Hepatocyte (in vitro differentiated cells): ENCODE measurements at places on chromosomes 13 and 19.

DNA sequence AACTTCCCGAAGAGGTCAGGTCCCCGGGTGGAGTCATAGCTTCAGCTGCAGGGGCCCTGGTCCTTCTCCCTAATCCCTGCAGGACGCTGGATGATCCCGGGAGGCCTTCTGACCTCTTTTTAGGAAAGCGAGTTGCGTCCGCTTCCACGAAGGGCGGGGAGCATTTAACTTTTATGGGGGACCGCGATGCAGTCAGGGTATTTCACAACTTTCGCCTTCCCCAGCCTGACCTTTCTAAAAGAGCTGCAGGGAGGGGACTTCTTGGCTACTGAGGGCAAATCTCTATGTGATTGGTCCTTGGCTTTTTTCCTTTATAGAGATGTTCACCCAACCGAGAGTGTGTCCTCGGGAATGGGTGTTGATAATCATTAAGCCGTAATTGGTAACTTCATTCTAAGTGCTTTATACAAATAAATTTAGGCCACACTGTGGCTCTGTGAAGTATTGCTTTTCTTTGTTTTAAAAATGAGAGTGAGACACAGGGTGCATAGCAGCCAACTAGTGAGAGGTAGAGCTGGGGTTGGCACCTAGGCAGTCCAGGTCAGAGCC, 778 bp downstream of the ZNF230 start:
- peak; percentile 23 for DNase-seq

DNA sequence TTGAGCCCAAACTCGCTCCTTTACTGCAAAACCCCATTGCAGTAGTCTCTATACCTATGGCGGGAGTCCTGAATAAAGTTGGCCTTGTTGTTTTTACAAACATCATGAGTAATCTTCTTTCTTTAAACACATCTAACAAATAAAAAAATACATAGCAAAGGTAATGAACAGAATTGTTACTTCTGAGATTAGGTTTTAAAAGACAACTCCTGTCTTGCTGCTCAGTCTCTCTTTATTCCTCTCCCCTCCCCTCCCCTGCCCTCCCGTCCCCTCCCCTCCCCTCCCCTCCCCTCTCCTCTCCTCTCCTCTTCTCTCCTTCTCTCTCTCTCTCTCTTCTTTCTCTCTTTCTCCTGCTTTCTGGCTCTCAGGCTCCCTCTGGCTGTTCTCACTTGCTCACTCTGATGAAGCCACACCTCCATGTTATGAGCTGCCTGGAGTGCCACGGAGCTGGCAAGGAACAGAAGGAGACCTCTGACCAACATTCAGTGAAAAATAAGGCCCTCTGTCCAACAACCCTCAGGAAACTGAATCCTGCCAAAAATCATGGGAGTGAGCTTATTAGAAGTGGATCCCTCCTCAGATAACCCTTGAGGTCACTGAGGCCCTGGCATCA, 300.7 kb upstream of the MIR17HG start:
- peak; percentile 11 for DNase-seq

- DNase-seq: peak; percentile 42
These were observed 12.2 kb upstream of the LILRA5 start for GRCh38 chr19:54325194-54325621.

DNA sequence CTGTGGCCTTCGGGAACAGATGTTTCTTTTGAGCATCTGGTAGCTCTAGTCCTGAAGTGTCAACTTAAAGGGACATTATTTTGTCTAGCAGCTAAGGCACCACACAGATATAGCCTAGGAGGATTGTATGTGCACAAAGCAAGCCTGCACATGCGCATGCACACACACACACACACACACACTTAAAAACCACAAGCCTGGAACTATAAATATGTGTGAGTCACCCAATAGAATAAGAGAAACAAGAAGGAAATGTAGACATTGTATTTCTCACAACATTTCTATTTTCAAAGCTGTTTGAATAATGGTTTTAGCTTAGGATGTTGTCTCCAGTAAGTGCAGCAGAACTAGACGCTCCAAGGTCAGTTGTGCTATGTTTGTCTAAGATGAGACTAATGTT, 516.5 kb downstream of the SUCLA2 start:
- DNase-seq: no peak

- no peak for DNase-seq
These were observed 322.3 kb downstream of the EFNB2 start for GRCh38 chr13:106213028-106213757.

GRCh38 chr13:110157718-110158117, 149.2 kb downstream of the COL4A1 start:
- DNase-seq: no peak

- no peak for DNase-seq
These were observed 103.3 kb downstream of the DLEU7 start for GRCh38 chr13:50740052-50740741.

- DNase-seq: no peak
These were observed 878.5 kb downstream of the UQCRFS1 start for GRCh38 chr19:28334419-28334818.

GRCh38 chr13:43937839-43938238, 58.1 kb downstream of the LACC1 start:
- no peak for DNase-seq

DNA sequence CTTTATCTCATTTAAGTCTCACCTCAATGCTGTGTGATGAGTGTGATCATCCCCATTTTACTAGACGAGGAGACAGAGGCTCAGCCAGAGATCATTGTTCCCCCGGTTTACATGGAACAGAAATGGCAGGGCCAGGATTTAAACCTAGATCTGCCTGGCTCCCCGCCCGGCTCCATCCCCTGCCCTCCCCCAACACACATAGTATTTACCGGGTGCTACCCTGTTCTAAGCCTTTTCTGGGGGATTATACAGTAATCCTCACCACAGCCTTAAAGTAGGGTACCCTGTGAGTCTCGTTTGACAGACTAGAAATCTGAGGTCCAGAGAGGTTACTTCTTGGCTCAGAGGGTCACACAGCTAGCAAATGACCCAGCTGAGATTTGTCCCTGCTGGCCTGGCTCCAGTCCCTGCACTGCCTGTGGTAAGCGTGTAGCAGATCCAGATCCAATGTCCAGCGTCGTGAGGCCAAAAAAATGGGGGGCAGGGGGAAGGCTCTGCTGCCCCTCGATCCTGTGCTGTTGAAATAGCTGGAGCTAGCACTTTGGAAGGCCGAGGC, 3.8 kb upstream of the KLC3 start:
- DNase-seq: no peak

- DNase-seq: no peak
These were observed 731 bp upstream of the AKAP8L start for GRCh38 chr19:15419413-15420025.

DNA sequence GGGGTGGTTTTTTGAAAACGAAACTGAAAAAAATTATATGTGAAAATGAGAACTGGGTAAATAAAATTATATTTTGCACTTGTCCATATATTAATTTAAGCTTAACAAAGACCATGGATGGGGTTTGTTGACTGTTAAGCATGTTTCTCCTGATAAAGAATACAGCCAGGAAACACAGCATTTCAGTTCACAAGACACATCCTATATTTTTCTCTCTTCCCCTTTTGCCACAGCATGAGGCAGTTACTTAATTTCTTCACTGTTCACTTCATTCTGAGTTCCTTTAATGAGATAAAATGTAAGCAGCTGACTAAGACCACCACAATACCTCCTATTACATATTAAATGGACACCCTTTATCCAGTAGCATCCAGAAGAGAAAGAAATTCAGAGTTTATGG, 64.0 kb downstream of the RXFP2 start:
- DNase-seq: no peak
